NCI-H1930 (cell line): ENCODE measurements at places on chromosomes 3 and 15.

DNA sequence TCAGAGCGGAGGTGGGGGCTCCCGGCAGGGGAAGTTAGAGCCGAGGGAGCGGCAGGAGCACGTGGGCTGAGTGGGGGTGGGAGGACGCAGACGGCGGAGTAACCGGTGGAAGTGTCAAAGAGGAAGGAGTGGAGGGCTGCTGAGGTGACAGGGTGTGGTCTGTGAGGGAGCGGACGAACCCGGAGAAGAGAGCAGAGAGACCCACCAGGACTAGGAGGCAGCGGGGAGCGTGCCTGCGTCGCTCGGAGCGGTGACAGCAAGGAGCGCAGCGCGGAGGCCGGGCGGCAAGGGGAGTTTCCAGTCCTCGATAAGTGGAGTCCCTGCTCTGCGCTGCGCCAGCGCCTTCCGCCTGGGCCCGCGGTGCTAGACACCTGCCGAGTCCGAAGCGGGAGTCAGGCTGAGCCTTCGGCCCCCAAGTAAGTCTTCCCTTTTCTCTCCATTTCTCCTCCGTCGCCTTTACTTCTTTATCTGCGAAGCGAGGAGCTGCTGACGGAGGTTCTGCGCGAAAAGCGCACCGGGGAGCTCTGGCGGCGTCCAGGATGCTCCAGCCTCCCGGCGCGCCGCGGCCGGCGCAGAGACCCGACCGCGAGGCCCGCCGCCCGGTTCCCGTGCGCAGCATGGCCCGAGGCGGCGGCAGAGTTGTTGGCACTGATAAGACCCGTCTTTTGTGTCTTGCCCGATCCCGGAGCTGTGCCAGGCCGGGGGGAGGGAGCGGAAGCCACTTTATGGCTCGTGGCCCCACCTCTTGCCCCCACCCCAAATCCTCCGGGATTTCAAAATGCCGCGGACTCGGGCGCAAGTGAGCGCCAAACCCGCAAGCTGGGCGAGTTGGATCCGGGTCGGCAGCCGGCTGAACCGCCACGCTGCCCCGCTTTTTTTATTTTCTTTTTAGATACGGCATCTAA is 533.0 kb upstream of the SEMA6D start:
- peak; percentile 7 for DNase-seq

DNA sequence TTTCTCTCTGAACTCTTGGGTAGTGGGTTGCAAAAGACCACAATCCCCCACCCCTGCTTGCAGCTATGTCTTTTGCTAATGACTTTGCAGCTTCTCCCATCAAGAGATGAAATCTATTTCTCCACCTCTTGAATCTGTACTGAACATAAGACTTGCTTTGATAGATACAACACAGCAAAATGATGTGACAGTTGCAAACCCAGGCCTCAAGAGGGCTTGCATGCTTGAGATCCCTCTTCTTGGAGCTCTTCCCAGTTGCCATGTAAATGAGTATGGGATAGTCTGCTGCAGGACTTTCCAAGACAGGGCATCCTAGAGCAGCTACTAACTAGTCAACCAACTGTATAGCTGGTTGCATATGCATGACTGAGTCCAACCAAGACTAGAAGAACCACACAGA is 783.6 kb downstream of the PDCD6IP start:
- no peak for DNase-seq

DNA sequence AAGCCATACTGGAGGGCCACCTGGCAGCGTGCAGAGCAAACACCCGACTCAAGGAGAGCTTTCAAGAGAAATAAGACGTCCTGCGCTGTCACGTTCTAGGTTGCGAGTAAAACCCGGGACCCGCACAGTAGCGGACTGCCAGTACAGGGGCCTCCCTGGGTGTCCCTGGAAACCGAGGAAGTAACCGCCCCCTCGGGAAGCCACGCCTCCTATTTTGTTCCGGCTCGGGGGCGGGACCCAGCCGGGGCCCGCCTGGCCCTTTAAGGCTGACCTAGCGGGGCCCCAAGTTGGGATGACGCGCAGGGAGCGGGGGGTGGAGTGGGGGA is 218 bp upstream of the MAPKAPK3 start:
- DNase-seq, result peak; percentile 75

DNA sequence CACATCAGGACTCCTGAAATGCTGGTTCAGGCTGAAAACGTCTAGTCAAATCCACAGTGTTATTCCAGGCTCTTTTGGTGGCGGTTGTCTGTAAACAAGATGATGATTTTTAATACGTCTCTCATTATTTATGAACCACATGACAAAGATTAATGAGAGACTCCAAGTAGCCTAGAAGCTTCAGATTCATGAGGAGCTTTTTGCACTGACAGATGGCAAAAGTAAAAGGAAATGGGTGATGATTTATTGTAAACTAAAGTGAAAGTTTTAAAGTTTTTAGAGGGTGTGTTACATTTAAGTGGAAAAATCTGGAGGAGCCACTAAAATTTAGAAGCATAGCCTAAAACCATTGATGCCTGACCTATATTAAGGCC is 77.0 kb downstream of the BBX start:
- DNase-seq, result no peak

- DNase-seq, result no peak
Observed at GRCh38 chr3:31354373-31354772, 178.4 kb upstream of the STT3B start.

DNA sequence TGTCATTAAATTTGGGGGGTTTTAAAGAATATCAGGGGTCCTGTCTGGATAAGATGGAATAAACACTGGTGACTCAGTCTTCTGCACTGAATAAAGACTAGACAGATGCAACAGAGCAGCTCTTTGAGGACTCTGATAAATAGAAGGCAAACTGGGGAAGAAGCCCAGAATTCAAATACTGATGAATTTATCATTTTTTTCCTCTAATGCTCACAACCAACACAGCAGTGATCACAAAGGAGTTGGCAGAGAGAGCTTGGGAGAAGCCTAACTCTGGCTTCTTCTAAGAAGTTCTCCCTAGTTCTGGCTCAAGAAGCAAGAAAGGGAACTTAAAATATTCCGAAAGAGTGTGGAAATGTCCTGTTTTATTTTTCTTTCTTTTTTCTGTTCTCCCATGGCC is 597.8 kb downstream of the FGF12 start:
- no peak for DNase-seq

GRCh38 chr3:127674790-127675189 is 2.0 kb downstream of the ABTB1 start:
- DNase-seq, result no peak

DNA sequence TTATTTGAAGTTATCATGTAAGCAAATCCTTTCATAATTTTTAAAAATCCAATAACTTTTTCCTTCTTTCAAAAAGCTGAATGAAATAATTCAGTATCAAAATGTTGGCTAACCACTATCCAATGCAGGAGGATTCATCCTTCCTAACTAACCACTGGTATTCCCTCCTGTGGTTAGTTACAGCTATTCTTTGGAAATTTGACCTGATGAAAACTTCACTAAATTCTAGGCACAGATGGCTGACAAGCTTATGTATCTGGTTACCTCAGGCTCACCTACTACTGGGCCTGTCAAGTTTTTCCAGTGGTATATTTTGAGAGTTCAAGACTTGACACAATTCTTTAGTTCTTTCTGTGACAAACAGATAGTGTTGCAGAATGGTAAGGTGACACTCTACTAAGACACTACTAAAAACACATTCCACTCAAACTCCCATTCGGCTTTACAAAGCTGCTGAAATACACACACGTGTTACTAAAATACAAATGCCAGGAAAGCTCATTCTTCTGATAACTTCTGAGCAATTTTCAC is 15.8 kb downstream of the NPTN start:
- no peak for DNase-seq

GRCh38 chr3:37885814-37886213 is 24.1 kb downstream of the CTDSPL start:
- DNase-seq, result no peak

- peak; percentile 49 for DNase-seq
Observed at GRCh38 chr3:172201136-172201869, 161.9 kb downstream of the FNDC3B start.

DNA sequence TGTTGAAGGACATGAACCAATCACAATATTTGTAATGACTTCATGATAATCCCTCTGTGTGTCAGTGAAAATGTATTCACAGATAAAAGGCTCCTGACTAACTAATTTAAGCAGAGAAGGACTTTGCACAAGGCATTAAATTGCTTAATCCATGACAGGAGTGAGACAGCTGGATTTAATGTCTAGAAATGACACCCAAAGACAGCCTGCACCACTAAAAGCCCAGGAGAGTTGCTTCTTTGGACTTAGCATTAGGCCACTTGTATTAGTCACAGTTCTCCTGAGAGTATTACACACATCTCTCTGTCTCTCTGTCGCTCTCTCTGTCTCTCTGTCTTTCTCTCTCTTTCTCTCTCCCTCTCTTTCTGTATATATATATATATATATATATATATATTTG is 180.4 kb downstream of the GOLGA8K start:
- DNase-seq, result no peak

- DNase-seq, result no peak
Observed at GRCh38 chr3:55868347-55868746, 381.2 kb upstream of the WNT5A start.

- DNase-seq, result no peak
Observed at GRCh38 chr3:13316603-13317002, 103.5 kb downstream of the NUP210 start.

DNA sequence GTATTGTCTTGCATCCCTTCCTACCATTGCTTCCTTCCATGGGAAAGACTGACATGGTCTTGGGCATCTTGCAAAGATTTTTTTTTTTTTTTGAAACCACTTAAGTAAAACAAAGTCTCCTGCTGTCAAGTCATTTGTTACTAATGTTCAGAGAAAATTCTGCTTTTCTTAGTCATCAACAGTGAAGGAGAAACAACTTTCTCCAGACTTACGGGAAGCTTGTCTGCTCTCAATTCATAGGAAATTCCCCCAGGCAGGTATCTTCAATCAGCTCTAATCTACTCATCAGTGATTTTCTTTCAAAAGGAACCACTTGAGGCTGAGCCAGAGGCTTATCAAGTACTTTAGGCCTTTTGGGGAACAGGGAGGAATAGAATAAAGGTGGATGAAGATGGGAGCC is 15.9 kb upstream of the DRD3 start:
- no peak for DNase-seq

DNA sequence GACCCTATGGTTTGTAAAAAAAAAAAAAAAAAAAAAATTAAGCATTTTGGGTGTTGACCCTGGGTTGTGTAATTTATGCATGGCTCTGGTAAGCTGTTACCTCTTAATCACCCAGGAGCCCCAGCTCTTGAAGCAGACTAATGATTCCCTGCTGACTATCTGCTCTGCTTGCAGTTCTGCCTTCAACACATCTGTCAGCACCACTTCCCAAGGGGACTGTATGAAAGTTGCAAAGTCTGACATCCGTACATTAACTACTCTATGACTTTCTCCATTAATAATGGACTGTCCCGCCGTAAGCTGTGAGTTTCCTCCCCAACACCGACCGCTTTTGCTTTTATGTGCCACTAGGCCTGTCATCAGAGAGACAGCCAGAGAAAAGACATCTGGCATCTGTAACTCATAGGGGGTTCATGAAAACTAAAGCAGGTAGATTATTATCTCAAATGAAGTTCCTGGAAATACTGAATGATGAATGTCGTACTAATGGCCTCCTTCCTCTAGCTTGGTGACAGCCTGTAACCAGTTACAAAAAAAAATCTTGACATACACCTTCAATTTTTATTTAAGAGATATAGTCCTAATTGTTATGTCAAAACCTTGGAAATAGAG is 271.5 kb downstream of the IL5RA start:
- no peak for DNase-seq

- no peak for DNase-seq
Observed at GRCh38 chr3:144810160-144810559, 838.5 kb downstream of the DIPK2A start.

DNA sequence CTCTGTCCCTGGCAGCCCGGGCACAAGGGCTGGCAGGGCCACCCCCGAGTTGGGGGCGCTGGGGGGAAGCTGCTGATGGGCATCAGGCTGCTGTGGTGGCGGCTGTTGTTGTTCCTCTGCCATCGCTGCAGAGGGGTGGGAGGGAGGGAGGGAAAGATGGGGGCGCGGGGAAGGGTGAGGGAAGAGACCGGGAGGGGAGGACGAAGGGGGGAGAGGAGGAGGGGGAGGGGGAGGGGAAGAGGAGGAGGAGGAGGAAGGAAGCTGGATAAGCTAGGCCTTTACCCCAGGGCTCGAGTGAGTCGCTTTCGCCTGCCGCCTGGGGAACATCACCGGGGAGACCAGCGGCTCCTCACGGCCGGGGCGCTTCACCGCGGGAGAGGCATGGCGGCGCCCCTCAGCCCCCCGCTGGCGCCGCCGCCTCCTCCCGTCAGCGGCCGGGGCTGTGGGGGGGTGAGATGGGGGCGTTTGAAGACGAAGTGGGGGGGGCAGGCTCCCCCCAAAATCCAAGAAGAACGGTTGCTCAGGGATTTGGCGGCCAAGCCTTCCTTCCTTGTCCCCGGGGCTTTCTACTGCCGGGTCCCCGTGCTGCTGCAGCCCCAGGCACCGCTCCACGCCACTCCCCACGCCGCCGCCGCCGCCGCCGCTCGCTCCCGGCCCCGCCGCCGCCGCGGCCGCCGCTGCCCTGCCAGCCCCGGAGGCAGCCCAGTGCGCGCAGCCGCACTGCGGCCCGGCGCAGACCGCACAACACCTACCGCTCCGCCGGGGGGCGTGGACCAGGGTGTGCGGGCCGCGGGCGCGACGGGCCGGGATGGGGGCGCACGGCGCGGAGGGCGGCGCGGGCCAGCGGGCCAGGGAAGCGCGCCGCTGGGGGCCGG is at the start of gene RFX7:
TSS of gene RFX7 (minus strand) at position 717 of the 875 bp plus-strand sequence. CDS start at position 123, 594 bp downstream.
- peak; percentile 60 for DNase-seq

GRCh38 chr3:52787246-52787645 is 7.3 kb upstream of the ITIH3 start:
- DNase-seq, result no peak

GRCh38 chr15:92122259-92122658 is 268.8 kb downstream of the SLCO3A1 start:
- no peak for DNase-seq

GRCh38 chr3:34360713-34361112 is 562.3 kb downstream of the PDCD6IP start:
- no peak for DNase-seq

GRCh38 chr3:188323067-188323842 is 169.3 kb downstream of the LPP start:
- DNase-seq, result no peak

DNA sequence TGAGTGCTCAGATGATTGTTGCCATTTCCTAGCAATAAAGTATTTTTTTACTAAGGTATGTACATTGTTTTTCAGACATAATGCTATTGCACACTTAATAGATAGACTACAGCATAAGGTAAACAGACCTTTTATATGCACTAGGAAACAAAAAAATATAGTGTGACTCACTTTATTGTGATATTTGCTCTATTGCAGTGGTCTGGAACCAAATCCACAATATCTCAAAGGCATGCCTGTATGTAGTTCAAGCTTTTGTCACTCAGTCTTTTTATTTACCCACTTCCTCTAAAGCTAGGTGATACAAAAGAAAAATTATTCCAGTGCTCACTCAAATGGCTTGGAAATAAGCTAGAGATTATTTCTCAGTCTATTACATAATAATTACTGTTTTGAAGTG is 209.9 kb upstream of the VEPH1 start:
- DNase-seq, result no peak

GRCh38 chr3:8882642-8883041 is 80.6 kb downstream of the RAD18 start:
- DNase-seq, result no peak

DNA sequence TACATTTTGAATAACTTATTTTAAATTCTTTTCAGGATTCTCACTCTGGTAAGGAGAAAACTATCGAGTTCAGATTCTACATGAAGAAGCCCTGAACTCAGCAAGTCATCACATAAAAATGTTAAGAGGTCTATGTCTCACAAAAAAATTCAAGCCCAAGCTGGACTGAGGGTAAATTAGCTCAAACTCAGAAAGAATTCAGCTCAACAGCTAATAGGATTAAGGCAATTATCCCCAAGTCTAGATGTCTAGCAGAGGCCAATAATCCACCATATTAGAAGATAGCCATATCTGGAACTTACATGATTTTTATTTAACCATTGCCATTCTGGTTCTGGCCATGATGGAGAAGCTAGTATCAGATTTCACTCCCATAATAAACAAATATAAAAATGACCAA is 909.7 kb downstream of the PLOD2 start:
- DNase-seq, result no peak
